ENCODE measurements at places on chromosomes 3 and 15.

DNA sequence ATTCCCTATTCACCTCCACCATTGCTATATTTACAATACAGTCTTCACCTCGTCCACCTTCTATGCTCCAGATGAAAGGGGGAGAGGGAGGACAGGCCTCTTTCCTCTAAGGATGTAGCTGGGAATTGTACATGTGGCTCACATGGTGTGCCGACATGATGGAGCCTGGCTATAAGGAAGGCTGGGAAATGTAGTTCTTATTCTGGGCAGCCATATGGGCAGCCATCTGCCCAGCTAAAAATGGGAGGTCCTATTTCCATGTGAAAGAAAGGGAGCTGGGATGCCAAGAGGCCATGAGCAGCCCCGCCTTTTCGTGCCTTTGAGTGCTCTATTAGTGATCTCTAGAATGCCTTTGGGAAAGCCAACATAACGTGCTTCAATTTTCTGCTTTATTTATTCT lies 27.1 kb upstream of the MGLL start:
- no peak for DNase-seq

DNA sequence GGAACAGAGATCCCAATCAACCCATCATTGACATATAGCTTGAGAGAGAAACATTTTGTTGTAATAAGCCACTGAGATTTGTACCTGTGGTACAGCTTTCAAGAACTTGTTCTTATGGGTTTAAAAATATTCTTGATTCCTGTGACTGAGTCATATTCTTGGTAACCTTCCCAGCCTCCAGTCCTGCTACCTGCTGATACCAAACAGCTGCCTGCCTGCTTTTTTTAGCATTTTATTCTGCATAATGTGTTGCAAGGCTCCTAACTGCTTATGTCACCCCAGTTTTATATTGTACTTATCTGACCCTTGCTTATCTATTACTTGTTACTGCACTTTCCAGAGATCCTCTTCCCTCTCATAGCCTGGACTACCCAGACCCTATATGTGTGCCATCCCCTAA lies 349.3 kb upstream of the SOX2 start:
- DNase-seq: no peak

GRCh38 chr3:65107174-65107573 lies 419.4 kb upstream of the ADAMTS9 start:
- no peak for DNase-seq

- peak; percentile 57 for DNase-seq
These were observed 4.0 kb downstream of the B2M start for GRCh38 chr15:44715142-44715796.

DNA sequence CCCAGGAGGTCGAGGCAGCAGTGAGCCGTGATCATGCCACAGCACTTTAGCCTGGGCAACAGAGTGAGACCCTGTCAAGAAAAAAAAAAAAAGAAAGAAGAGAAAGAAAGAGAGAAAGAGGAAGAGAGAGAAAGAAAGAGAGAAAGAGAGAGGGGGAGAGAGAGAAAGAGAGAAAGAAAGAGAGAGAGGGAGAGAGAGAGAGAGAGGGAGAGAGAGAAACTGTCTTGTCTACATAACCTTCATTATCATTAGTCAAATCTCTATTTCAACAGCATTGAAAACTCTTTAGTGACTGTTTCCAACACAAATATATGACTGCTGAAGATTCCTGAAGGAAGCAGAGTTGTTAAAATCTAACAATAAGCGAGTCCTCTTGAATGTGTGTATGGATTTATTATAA lies 304.3 kb downstream of the MAGI1 start:
- DNase-seq: no peak

DNA sequence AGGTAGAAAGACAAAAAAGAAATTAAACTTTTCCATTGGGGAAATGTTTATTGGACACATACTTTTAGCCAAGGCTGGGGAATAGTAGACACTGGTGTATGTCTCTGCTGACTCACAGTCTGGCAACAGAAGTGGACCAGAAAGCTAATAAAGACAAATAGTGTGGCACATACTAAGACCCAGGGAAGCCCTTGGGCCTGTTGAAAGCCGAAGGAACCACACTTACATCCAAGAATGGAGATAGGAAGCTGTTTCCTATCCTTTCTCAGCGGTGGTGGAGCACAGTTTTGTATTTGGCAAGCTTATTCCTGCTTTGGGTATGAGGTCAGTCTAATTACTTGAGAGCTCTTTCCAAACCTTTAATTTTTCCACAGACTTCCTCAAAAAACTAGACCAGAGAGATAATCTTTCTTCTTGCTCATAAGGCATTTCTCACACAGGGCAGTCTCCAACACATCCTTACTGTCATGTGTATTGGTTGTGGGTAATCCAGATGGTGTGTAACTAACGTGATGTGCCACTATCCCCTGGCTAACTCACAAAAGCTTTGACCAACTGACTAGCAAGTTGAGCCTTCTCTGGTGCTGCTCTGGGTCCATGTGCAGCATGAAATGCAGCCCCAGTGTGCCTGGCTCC lies 279.1 kb upstream of the IGF1R start:
- DNase-seq: no peak

- no peak for DNase-seq
These were observed 131.0 kb upstream of the TOPAZ1 start for GRCh38 chr3:44110648-44111047.

- DNase-seq: no peak
These were observed 26.4 kb upstream of the LRIG1 start for GRCh38 chr3:66527246-66527645.

DNA sequence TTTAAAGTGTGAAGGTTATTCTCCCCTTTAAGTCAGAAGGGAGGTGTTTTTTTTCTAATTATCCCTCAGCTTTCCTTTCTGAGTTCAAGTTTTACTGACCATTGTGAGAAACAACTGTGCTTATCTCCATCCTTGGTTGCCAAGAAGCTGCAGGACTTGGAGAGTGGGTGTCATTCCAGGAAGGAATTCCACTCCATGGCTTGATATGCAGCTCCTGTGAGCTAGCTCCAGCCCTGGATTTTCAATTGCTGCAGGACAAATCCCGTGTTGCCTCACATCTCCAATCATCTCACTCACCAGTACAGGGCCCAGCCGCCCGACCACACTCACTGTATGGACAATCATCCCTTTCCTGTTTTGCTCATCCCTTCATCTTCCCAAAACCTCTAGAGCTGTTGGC lies 122.5 kb downstream of the IGSF11 start:
- no peak for DNase-seq

- DNase-seq: no peak
These were observed 3.6 kb upstream of the RBPMS2 start for GRCh38 chr15:64779024-64779423.

- peak; percentile 54 for DNase-seq
These were observed 90.7 kb downstream of the KLHL25 start for GRCh38 chr15:85704066-85704465.

- DNase-seq: no peak
These were observed 92.3 kb upstream of the COL8A1 start for GRCh38 chr3:99545941-99546580.

GRCh38 chr3:41357271-41357670 lies 158.0 kb downstream of the CTNNB1 start:
- DNase-seq: no peak

DNA sequence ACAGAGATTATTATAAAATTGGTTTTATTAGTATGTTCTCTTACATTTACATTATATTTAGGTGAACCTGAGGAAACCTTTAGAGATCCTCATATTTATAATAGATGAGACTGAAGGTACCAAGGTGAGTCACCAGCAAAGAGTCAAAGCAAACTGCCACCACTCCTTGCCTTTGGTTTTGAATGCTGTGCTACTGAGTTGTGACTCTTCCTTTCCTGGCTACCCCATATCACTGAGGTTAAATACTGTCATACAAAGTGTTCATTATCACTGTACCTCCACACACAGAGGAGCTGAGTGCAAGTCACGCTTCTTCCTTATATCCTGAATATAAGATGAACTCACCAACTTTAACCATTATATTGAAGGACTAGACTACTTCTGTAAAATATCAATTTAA lies 168.2 kb downstream of the CBLB start:
- no peak for DNase-seq

DNA sequence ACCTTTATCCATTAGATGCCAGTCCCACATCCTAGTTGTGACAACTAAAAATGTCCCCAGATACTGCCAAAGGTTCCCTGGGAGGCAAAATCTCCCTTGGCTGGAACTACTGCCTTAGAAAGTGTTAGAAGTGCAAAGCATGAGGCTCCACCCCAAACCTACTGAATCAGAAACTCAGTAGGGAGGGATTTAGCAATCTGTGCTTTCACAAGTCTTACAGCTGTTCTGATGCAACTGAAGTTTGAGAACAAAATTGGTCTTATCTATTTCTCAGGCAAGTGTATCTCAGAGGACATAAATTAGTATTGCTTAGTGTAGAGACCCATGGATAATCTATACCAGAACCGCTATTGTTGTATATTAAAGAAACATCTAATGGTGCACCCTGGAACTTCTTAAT lies 70.2 kb downstream of the CLDN1 start:
- no peak for DNase-seq

GRCh38 chr3:190533511-190534281 lies 19.8 kb downstream of the IL1RAP start:
- DNase-seq: no peak

DNA sequence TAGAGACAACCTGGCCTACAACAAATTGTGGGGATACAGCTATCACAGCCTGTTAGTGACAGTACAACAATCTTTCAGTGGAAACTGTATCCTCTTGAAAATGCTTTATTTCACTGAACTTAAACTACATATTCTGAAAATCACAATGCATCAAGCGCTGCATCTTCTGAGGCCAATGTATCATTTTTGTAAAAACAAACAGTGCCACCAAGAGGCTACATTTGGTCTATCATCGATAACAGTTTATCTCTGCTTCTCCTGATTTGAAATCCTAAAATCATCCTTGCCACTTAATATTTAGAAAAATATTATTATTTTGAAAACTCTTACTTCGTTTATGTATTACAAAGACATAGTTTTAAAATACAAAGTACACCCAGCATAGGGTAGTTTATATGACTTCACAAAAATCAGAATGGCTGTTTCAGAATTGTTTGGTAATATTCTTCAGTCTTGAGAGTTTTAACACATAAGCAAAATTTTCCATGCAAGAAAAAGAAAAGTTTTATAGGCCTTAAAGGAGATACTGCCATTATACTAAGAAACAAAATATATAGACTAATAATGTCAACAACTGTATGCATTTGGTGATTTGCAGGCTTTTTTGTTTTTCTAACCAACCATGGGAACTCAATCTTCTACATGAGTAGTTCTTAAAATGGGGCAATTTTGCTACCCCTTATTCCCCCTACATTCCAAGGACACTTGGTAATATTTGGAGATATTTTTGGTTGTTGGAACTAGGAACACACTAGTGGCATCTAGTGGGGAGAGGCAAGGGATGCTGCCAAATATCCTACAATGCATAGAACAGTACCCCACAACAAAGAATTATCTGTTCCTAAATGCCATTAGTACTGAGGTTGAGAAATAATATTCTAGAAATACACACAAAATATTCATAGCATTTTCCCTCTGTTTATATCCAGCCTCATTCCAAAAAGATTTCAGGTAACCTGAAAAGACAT lies 42.3 kb downstream of the WDR72 start:
- DNase-seq: no peak

DNA sequence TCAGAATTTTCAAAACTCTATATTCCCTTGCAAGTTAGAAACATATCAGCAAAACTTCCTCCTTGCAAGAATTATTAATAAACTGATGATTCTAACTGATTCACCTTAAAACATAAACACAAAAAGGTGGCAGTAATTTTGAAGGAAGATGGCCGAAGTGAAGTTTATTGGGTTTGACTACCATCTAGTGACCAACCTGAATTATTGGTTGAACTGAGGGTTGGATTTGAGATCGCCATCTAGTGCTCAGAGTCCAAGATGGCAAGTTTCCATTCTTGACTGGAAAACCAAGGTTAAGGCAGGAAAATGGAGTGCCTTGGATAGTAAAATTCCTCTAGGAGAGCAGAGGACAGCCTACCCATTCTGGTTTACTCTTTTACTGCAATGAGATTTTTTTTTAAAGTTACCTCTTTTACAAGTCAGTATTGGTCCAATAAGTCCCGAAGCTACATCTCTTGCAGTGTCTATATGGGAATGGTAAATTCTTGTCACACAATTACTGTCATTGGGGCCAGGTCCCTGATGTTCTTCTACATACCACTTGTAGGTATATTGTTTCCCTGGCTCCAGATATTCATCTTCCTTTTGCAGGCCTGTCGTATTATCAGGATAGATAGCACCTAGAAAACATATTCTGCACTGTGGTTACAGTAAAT lies 51.6 kb upstream of the CP start:
- peak; percentile 77 for DNase-seq

GRCh38 chr3:10274601-10275000 lies 18.1 kb downstream of the GHRL start:
- DNase-seq: no peak

DNA sequence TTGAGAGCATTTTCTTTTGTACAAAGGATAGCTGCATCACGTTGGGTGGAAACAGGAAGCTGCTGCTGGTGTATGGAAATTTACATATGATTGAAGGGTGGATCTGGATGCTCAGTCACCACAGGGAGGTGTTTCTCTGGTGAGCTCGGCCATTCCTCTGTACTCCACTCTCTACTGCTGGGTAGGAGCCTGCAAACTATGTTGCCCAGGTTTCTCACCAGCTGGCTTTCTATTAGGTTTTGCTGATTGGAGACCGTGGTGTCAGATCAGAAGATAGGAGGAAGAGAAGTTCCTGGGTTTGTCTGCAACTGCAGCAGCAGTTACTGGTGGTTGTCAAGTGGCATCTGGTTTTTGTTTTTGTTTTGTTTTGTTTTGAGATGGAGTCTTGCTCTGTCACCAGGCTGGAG lies 61.7 kb downstream of the TAMM41 start:
- peak; percentile 47 for DNase-seq

GRCh38 chr3:8154617-8155016 lies 347.0 kb upstream of the LMCD1 start:
- DNase-seq: no peak

DNA sequence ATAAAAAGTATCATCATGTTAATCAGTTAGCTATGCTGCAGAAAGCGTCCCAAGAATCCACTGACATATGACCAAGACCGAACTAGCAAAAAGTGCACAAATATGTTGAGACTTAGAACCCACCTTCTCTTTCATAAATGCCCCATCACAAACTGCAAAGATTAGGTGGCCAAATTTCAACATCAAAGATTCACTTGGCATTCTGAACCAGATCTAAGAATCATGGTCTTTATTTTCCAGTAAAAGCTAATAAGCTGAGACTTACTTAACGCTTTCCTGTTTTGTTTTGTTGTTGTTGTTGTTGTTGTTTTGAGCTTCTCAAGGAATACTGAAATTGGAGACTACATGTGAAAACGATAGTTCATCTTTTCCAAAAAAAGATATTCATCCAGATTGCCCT lies 62.4 kb downstream of the ZBTB20 start:
- no peak for DNase-seq

GRCh38 chr3:182914341-182914740 lies 66.0 kb downstream of the DCUN1D1 start:
- no peak for DNase-seq

- DNase-seq: no peak
These were observed 133.4 kb upstream of the MITF start for GRCh38 chr3:69605867-69606266.

- no peak for DNase-seq
These were observed 27.9 kb upstream of the FAM174B start for GRCh38 chr15:92683511-92683834.

- no peak for DNase-seq
These were observed 258.2 kb upstream of the CFAP20DC start for GRCh38 chr3:59308001-59308400.

Measured in CD4-positive, alpha-beta T cell treated with Interleukin-17A for 1 hour (primary cell).